CD4-positive, alpha-beta T cell (primary cell): ENCODE measurements at places on chromosomes 4 and X.

- DNase-seq = no peak
- no peaks in the 10 kb centered on the region for H3K4me1 ChIP-seq
- no peak overlapping the region for H3K27ac ChIP-seq
- H3K36me3 ChIP-seq = no peaks in the 10 kb centered on the region
Observed at GRCh38 chrX:9905288-9905687, 61.9 kb upstream of the CLDN34 start.

DNA sequence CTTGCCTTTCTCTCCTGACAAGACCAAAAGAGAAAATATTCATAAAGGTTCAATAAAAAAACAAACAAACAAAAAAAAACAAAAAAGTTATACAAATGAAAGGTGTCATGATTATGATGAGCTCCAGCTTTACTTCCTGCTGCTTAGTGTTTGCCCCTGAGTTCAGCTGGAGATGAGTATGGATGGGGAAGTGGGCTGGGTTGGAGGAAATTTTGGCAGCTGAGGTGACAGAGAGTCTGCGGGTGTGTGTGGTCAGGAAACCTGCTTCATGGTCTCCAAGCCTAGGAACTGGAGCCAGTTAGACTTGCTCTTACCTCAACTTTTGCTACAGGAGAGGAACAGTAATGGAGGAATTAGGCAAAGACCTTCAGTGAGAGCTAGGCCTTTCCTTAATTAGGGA is 4.3 kb upstream of the CYSLTR1 start:
- no peaks in the 10 kb centered on the region for H3K36me3 ChIP-seq
- no peak overlapping the region for H3K27ac ChIP-seq
- H3K4me3 ChIP-seq = no peak overlapping the region

DNA sequence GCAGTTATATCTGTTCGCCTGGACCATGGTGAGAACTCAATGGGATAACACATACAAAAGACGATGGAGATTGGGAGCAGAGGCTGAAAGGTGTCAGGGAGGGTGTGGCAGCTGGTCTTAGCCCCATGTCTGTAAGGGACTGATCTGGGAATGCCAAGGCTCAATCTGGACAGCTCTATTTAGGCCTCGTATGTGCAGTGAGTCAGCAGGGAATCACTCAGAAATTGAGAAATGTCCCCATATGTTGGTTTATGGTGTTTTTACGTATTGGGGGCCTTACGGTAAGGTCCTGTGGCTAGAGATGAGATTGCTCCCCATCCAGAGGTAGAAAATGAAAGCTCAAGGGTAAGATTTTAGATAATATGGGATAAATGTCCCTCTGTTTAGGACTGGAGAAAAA is 71.4 kb upstream of the TTC29 start:
- no peak overlapping the region for H3K4me3 ChIP-seq
- no peak for DNase-seq
- no peaks in the 10 kb centered on the region for H3K36me3 ChIP-seq

DNA sequence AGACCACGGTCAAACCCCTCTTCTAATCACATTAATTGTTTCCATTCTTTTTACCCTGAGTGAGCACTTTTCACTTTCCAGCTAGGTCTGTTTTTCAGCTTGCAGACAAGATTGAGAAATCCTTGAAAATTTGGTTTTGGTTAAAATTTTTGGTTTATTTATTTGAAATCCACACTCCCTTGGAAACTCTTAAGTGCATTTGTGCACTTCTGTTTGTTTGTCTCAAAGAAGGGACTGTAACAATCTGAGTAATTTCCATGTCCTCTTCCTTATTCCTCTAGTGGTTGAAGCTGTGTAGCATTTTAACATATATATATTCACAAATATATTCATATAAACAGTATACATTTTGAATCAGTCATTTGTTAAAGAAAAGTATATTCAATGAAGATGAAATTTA is 333.3 kb downstream of the ANK2 start:
- H3K4me3 ChIP-seq = no peak overlapping the region
- H3K27me3 ChIP-seq = no peaks in the 10 kb centered on the region
- H3K36me3 ChIP-seq = no peaks in the 10 kb centered on the region
- H3K27ac ChIP-seq = no peak overlapping the region
- no peak for DNase-seq

- no peak overlapping the region for H3K27ac ChIP-seq
- no peaks in the 10 kb centered on the region for H3K36me3 ChIP-seq
Observed at GRCh38 chrX:118761939-118762707, 34.7 kb downstream of the IL13RA1 start.

DNA sequence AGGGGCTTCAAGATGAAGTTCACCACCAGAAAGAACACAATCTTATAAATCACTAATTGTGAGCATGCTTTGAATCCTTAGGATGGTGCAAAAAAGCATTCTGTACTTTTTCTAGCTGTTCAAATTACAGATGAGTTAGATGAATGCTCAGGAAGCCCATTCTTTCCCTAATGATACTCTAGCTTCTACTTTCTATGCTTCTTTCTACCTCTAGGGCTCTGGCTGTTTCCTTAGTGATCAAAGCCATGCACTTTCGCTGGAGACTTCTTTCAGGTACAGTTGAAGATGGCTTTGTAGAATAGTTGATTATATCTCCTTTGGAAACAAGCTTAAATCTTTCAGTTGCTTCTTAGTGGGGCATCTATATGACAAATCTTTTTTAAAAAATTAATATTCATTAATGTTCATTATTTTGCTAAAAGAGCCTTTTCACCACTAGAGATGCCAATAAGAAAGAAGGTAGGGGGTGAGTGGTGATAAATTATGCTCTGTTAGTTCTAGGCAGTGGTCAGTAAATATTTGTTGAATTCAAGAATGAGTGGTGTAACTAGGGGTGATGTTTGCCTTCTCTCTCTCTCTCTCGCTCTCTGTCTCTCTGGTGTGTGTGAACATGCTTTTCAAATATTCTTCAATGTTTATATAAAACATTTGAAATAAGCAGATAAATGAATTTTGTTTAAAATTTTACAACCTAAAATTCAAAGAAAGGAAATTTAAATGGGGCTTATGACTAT is 169.4 kb downstream of the GLUD2 start:
- DNase-seq = no peak
- no peak overlapping the region for H3K4me3 ChIP-seq
- H3K36me3 ChIP-seq = no peaks in the 10 kb centered on the region
- no peak overlapping the region for H3K27ac ChIP-seq

DNA sequence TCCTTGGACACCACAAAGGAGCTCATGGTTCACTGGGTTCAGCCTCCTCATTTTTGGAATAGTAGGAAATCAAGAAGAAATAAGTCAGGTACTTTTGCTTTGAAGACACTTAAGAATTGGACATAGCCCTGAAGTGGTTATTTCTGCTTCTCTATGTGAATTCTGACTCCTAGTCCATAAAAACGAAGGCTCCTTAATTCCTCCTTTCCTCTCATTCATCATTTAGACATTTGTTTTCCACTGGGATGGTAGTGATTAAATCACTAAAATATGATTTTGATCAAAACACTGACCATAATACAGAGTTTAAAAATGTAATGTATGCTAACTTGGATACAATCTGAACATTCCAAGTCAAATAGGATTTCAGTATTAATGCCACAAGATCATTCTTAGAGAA is 34.7 kb upstream of the CYP2U1 start:
- peaks cover 3% of the 10 kb centered on the region for H3K27me3 ChIP-seq
- H3K4me1 ChIP-seq = no peaks in the 10 kb centered on the region
- H3K27ac ChIP-seq = no peak overlapping the region
- H3K36me3 ChIP-seq = no peaks in the 10 kb centered on the region

GRCh38 chr4:169810325-169811323 is 52.9 kb upstream of the HPF1 start:
- H3K4me1 ChIP-seq = no peaks in the 10 kb centered on the region
- H3K4me3 ChIP-seq = no peak overlapping the region
- H3K27ac ChIP-seq = no peak overlapping the region
- no peaks in the 10 kb centered on the region for H3K36me3 ChIP-seq
- no peaks in the 10 kb centered on the region for H3K27me3 ChIP-seq

- H3K4me3 ChIP-seq = no peak overlapping the region
- H3K36me3 ChIP-seq = peaks cover 16% of the 10 kb centered on the region
- no peak overlapping the region for H3K27ac ChIP-seq
Observed at GRCh38 chrX:74242050-74242449, 61.9 kb upstream of the ZCCHC13 start.
